ENCODE measurements at places on chromosomes 13 and 19. TPM values are rescaled to one million over a fixed set of nuclear protein-coding genes. Genes with fewer than 3 reads are reported as not detected.

Gene TLE5
- 180 TPM for total RNA-seq

Gene ZNF175
- 8.7 TPM for total RNA-seq

Gene FAM216B
- not detected for total RNA-seq

Gene LSR
- 0.29 TPM for total RNA-seq

Gene ERF
- 31.9 TPM for total RNA-seq
